A549 treated with CpdA at 1 μM for 4 hours (cell line): ENCODE measurements at places on chromosomes 2 and 18. TPM values are rescaled to one million over a fixed set of nuclear protein-coding genes. Genes with fewer than 3 reads are reported as not detected.

UGT1A4 gene
- total RNA-seq = 0.07 TPM in 1 of 5 replicates, not detected in the others

PDE11A gene
- 0.29 to 0.58 TPM (median 0.43 TPM) in 5 replicates for total RNA-seq

LIMS1 gene
- 36.3 to 64.0 TPM (median 56.3 TPM) in 5 replicates for total RNA-seq

ICOS gene
- not detected in 5 replicates for total RNA-seq

LBX2 gene
- 3.0 to 4.0 TPM (median 3.5 TPM) in 5 replicates for total RNA-seq

SKOR2 gene
- total RNA-seq = not detected in 5 replicates

REG1B gene
- total RNA-seq = not detected in 5 replicates

ADRA2B gene
- total RNA-seq = 0.03 to 0.09 TPM (median 0.08 TPM) in 5 replicates
